Diencephalon (tissue), 1 donor: ENCODE measurements at places on chromosomes 4 and X. TPM values are rescaled to one million over a fixed set of nuclear protein-coding genes. Genes with fewer than 3 reads are reported as not detected.

The LRRC66 gene
- 0.46 TPM for total RNA-seq

The PABPC5 gene
- total RNA-seq = 16.6 TPM

The STARD8 gene
- total RNA-seq = 3.2 TPM

The CRMP1 gene
- 489 TPM for total RNA-seq

The NDP gene
- 12.9 TPM for total RNA-seq

The TMEM175 gene
- total RNA-seq = 26.1 TPM

The GJB1 gene
- not detected for total RNA-seq

The CFAP47 gene
- total RNA-seq = 45.4 TPM

The SULT1B1 gene
- total RNA-seq = 0.69 TPM

The MAGEA8 gene
- not detected for total RNA-seq

The HHIP gene
- 5.1 TPM for total RNA-seq

The CLIC2 gene
- total RNA-seq = 3.2 TPM

The TACR3 gene
- total RNA-seq = 5.5 TPM

The CHRDL1 gene
- total RNA-seq = 5.5 TPM

The ITGB1BP2 gene
- 2.5 TPM for total RNA-seq

The FAM193A gene
- 21.9 TPM for total RNA-seq

The IBSP gene
- total RNA-seq = not detected

The LRIT3 gene
- total RNA-seq = 0.23 TPM

The TMSB15C gene
- total RNA-seq = 30.4 TPM

The TMEM156 gene
- total RNA-seq = 0.46 TPM

The GPM6B gene
- total RNA-seq = 455 TPM

The KDR gene
- 18.7 TPM for total RNA-seq

The ARX gene
- 10.4 TPM for total RNA-seq

The EREG gene
- total RNA-seq = under 0.01 TPM

The FRG2 gene
- not detected for total RNA-seq

The MAOA gene
- 64.1 TPM for total RNA-seq

The JAKMIP1 gene
- total RNA-seq = 26.8 TPM

The MCTS1 gene
- total RNA-seq = 39.2 TPM

The NHS gene
- 14.8 TPM for total RNA-seq

The CDKL2 gene
- 80.3 TPM for total RNA-seq
